ENCODE measurements at places on chromosomes 2 and 18.

DNA sequence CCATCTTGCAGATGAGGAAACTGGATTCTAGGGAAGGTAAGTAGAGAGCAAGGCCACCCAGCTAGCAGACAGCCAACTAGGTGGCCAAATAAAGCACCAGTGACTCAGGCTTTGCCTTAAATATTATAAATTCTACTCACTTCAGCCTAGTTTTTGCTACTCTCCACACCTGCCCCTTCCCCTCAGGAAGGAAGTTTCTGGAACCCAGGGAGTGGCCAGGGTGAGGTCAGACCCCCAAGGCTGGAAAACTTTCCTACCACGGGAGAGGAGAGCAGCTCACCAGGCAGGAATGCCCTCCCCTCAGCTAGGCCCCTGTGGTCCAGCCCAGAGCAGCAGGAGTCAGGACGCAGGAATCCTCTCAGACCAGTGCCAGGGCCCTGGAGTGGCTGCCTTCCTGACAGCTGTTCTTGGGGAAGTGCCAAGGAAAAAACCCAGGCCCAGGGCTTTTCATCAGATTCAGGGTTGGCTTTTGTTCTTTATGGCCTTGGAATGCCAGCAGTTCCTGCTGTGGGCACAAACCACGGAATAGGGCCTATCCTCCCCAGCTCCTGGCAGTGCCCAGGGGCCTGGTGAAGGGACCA is 5.1 kb upstream of the PAX8 start:
- no peak for DNase-seq

- DNase-seq: no peak
These were observed 4.6 kb downstream of the CXCR4 start for GRCh38 chr2:136113209-136113971.

- DNase-seq: no peak
These were observed 138.7 kb downstream of the LDLRAD4 start for GRCh38 chr18:13357289-13357688.

GRCh38 chr2:120917886-120918285 is 182.2 kb downstream of the GLI2 start:
- DNase-seq: no peak

DNA sequence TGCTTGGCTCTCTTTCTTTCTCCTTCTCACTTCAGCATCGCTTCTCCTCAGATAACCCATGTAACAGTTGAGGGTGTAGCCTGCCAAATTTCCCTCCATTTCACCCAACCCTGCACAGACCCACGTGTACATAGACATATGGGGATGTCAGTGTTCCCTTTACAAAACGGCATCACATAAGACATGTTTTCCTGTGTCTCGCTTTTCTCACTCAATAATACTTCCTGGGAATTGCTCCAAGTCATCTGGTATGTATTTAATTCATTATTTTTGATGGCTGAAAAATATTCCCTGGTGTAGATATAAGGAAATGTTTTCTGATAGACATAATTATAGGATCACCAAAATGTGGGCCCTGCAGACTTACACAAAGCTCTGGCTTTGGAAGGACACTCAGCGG is 176.8 kb downstream of the LOXHD1 start:
- no peak for DNase-seq

GRCh38 chr2:75489721-75490120 is 71.0 kb downstream of the EVA1A start:
- DNase-seq: no peak

DNA sequence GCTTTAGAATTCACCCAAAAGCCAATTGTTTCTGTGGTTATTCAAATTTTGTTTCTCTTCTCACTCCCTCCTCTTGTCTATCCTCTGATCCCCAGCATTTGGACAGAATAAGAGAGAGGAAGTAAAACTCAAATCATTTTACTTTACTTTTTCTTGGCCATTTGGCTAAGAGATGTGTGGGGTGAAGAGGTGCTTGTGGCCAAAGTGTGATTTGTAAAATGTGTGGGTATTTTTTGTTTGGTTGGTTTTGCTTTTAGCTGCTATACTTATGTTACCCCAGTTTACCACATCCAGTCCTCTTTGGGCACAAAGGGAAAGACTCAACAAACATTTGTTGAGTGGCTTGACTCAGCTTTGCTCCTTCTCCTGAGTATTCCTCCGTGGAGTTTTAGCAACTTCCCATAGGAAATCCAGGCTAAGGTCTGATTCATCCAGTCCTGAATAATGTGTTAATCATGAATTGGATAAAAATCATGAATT is 109.1 kb upstream of the CYP1B1 start:
- DNase-seq: no peak

DNA sequence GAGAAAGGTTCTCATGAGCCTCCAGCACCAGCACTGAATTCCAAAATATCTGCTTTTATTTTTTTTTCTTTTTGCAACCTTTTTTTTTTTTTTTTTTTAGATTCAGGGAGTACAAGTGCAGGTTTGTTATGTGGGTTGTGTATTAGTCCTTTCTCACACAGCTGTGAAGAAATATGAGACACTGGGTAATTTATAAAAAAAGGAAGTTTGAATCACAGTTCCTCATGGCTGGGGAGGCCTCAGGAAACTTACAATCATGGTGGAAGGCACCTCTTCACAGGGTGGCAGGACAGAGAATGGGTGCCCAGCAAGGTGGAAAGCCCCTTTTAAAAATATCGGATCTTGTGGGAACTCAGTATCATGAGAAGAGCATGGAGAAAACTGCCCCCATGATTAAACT is 7.9 kb upstream of the TMX3 start:
- no peak for DNase-seq

DNA sequence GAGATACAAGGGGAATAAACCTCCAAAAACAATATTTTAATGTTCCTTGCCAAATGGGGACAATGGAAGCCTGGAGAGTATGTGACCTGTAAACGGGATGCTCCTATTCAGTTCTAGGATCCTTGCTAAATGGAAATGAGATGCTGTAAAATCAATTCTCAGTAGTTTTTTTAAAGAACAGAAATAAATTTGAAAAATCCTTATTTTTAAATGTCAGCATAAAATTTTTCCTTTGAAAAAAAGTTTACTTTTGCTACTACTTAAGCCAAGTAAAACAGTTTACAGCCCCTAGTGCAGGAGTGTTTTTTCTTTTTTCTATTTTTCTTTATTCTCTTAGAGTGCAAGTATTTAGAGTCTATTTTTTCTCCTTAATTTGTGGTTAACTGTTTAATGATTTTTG is 158.8 kb downstream of the MBD5 start:
- DNase-seq: no peak

- no peak for DNase-seq
These were observed 187.8 kb upstream of the COL3A1 start for GRCh38 chr2:188786368-188786841.

DNA sequence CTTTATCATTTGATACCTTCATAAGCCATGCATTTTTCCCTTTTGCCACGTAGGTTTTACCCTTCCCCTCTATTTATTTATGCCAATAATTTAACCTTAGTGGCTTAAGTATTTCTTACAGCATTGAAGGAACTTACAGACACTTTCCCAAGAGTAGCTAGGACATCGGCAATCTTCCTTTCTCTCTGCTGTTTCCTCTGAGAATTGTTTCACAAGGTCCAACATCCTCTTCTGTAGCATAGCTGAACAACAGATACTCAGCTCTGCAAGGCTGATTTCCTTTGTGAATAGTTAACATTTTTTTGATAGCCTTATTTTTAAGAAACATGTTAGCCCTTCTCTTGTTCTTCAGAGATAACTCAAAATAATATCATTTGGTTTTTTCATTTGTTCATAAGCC is 1.1 kb upstream of the GCA start:
- no peak for DNase-seq

DNA sequence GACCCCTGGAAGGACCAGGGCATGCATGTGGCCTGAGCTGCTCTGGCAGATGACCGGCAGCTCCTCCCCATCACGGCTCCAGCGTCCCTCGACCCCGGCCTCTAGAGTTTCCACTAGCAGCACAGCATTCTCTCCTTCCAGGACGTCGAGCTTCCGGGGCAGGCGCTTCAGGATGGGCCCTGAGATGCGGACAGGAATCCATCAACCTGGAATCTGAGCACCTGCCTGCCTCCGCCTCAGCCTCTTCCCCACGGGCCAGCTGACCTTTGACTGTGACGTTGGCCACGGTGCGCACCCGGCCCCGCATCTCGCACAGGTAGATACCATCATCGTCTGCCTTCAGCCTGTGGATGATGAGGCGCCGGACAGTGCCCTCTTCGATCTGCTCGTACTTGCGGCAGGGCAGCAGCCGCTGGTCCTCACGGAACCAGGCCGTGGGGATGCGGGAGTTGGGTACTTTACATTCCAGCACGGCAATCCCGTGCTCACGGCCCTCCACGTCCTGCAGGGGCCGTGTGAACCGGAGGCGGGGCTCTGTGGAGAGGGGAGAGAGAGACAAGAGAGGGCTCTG is 3.5 kb downstream of the OBSL1 start:
- no peak for DNase-seq

DNA sequence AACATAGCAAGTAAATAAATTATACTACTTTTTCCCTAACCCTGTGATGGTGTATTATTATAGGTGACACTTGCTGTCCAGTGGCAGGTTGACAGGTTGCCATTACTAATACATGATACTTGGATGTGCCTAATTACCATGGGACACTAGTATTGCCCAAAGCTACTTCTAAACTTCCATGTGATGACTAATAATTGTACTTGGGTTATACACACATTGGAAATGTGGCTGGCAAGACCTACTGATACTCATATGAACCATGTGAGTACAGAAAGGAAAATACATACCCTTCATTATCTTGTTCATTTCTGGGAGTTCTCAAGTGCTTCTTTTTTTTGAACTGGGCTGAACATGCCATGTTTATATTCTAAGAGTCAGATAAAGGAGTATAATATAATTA is 156.4 kb downstream of the IKZF2 start:
- DNase-seq: no peak

GRCh38 chr2:170026361-170026760 is 151.6 kb upstream of the MYO3B start:
- no peak for DNase-seq

- DNase-seq: no peak
These were observed 70.4 kb upstream of the CDH19 start for GRCh38 chr18:66674286-66674685.

DNA sequence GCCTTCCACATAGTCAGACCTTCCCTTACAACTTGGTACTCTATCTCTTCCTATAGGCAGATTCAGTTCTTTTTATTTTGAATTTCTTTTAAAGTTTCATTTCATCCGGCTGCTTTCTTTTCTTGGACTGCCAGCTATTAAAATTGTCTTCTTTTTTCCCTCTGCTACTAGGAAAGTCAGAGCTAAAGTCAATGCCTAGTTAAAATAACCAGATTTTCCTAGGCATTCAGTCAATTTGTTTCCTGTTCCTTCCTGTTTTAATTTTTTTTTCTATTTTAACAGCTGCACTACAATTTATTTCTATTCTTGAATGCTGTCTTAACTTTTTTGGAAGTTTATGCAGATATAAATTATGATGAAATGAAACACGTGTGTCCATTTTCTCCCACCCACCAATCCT is 84.8 kb downstream of the EVA1A start:
- no peak for DNase-seq

- DNase-seq: no peak
These were observed 153.3 kb downstream of the PTPRM start for GRCh38 chr18:7720395-7720794.

DNA sequence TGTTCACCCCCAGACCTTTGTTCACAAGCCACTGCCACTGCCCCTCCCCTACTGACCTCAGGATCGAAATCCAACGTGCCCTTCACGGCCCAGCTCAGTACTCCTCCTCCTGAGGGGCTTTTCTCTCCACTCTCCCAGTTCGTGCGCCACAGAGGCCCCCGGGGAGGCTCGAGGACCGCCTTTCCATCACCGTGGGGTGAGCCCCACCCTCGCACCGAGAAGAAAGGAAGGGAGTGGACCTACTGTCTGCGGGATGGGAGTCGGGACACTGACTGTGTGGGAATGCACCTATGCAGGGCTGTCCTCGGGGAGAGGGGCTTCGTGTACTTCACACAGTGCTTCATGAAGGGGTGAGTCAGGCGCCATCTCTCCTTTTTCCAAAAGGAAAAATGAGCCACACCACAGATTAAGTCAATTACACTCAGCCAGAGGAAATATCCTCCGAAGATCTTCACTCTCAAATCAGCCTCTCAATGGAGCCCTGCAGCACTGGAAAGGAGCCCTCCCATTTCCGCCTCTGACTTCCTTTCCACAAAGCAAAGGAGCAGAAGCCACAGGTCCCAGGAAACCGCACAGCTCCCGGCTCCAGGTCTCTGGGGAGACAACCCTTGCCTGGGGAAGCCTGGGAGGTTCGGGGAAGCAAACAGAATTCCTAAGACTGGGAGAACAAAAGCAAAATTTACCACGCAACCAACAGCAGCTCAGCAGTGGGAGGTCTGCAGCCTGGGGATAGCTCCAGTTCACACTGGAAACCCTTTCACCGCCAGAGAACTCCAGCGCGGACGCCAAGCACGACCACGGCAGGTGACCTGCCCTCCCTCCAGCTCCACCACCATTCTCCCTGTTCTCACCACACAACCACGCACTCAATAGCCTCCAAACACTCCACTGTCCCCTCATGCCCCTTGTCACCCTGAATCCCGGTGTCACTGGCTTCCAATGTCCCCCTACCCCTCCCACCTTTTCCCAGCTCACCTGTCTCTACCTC is 21.6 kb downstream of the ADCY3 start:
- DNase-seq: no peak

- DNase-seq: no peak
These were observed 77.9 kb downstream of the DTNA start for GRCh38 chr18:34787931-34788532.

DNA sequence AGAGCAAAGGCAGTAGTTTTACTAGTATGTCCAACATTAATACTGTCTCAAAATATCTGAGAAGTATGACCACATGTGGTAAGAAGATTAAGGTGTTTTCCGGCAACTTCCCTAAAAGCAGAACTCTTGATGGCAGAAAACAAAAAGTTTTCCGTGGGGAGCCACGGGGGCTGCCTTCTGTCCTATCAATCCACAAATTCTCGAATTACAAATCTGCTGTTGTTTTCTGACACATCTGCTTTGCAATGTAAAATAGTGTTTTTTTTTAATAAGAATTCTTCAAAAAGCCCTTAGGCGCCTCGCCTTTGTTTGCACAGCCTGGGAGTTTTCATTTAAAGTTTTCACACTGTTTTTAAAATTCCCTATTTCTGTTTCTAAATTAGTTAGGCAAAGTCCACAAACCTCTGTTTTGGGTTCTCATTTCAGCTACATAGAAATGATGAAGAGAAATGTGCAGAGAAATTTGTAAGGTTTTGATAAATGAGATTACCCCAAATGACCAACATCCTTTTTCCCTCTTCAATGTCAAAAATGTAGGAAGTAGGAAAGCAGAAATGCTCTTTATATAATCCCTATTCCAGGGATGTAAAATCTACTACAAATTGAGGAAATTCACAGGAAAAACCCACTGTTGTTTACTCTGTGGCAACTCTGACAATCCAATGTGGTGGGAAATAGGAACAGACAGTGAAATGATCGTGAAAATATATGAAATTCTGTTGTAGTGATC is 385.8 kb downstream of the ZEB2 start:
- no peak for DNase-seq

- DNase-seq: no peak
These were observed 68.0 kb upstream of the CRIM1 start for GRCh38 chr2:36287363-36288275.

GRCh38 chr2:241069821-241070281 is 32.2 kb downstream of the MTERF4 start:
- DNase-seq: peak; percentile 42

GRCh38 chr2:138827426-138828054 is 47.4 kb upstream of the NXPH2 start:
- DNase-seq: no peak
